ENCODE measurements at places on chromosomes 11 and 22.

- DNase-seq, result no peak
Measured at GRCh38 chr11:42593441-42593840, 718.4 kb upstream of the API5 start.

DNA sequence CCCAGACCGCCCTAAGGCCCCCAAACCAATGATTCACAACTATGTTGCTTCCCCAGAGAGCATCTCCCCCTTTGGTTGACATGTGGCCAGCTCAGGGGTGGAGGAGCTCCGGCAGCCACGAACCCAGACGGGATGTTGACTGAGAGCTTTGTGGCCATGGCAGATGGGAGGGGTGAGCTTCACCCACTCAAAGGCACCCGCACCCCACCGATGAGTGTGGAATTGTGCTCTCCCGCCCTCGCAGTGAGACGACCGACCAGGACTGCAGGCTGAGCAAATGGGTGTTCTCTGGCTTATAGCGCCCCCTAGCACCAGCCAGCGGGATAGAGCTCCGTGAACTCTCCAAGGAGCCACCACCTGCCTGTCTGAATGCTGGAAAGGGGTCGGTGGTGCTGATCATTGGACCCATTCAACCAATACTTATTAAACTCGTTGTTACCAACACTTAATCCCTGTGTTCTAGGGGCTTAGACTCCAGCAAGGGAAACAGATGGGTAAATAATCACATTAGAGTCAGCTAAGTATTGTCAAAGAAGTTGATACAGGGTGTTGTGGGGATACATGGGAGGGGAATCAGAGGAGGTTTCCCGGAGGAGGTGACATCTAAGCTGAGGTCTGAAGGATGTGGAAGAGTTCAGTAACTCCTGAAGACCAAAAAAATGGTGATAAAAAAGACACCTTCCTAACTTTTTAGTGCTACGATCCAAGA, 4.5 kb upstream of the TIMP3 start:
- DNase-seq, result peak; percentile 66

DNA sequence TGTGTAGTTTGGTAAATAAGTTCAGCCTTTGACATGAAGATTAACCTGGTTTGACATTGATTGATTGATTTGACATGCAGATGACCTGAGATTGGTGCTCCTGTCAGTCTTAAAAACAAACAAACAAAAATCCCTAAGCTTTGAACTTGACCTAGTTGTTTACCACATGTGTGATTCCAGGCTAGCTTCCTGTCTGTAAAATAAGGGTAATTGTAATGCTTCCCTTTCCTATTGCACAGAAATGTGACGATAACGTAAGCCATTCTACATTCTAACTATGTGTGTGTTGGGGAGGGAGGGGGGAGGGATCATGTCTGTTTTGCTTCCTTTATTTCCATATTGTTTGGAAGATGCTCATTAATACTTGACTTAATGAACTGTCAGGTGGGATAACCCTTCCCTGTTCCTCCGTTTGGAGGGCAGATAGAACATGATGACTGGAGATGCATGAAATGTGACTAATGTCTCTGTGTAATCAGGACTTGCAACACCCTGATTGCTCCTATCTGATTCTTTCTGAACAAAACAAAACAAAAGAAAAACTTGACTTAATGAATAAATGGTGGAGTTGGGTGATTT, 106.1 kb upstream of the CLMP start:
- DNase-seq, result peak; percentile 65

- DNase-seq, result no peak
Measured at GRCh38 chr11:108916290-108916689, 251.4 kb downstream of the DDX10 start.

- DNase-seq, result no peak
Measured at GRCh38 chr11:75565916-75566762, 4.1 kb downstream of the SERPINH1 start.

- DNase-seq, result no peak
Measured at GRCh38 chr11:132365650-132366049, 995.2 kb downstream of the NTM start.

DNA sequence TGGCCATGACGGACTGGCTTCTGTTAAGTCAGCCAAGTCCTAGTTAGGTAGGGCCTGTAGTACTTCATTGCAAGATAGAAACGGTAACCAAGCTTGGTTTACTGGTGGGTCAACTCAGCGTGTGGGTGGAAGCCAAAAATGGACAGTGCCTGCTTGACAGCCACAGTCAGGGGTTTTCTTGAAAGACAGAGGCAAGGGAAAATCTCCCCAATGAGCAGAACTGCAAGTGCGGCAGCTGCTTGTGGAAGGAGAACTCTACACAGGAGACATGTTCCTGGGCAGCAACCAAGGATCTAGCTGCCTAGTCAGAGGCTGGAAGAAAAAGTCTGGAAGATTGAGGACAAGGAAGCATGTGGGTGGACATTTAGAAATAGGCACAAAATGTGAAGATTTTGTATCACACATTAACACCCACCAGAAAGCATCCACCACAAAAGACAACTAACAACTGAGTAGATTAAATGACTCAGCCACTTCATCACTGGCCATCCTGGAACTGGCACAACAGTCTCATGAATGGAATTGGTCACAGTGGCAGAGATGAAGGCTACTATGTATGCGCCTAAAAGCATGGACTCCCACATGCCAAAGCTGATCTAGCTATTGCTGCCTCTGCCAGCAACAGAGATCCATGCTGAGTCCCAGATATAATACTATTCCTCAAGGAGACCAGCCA, 40.9 kb upstream of the SCUBE2 start:
- no peak for DNase-seq

- DNase-seq, result no peak
Measured at GRCh38 chr11:2752923-2753322, 53.1 kb upstream of the KCNQ1OT1 start.

DNA sequence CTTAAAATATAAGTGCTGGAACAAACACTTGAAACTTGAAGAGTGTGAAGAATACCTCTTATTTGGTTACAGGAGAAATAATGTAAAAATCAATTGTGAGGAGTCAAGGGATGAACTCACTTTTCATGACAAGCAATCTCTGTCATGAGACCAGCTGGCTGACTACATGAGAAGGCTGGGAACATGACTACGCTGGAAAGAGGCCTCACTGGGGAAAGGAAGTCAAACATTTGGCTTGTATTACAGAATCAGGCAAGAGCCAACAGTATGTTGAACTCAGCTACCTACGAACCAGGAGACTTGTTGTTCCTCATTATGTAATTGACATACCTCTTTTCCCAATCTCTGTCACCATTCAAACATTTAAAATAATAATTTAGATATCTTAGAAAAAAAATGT, 14.4 kb downstream of the DCDC1 start:
- no peak for DNase-seq

DNA sequence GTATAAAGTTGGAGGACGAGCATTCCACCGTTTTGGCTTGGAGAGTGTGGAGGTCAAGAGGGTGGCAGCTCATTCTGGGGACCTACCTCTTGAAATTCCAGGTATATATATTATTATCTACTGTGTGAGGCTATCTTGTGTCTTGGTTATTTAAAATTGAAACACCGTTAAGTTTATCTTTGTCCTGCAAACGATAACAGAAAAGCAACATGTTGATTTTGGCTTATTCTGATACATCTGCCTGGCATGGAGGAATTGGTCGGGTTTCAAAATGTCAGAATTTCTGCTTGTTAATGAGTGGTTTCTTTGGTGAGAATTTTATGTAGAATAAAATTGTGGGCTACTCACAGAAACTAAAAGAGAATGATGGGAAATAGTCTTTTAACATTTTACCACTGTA, 54.4 kb downstream of the SVIP start:
- no peak for DNase-seq

- no peak for DNase-seq
Measured at GRCh38 chr11:1727861-1728260, 22.5 kb downstream of the IFITM10 start.
